ENCODE measurements at places on chromosomes 4 and X.

- no peak for DNase-seq
Observed at GRCh38 chr4:81135501-81135900, 79.5 kb downstream of the PRKG2 start.

GRCh38 chrX:149207518-149207917 is 297.6 kb downstream of the IDS start:
- DNase-seq, result no peak

DNA sequence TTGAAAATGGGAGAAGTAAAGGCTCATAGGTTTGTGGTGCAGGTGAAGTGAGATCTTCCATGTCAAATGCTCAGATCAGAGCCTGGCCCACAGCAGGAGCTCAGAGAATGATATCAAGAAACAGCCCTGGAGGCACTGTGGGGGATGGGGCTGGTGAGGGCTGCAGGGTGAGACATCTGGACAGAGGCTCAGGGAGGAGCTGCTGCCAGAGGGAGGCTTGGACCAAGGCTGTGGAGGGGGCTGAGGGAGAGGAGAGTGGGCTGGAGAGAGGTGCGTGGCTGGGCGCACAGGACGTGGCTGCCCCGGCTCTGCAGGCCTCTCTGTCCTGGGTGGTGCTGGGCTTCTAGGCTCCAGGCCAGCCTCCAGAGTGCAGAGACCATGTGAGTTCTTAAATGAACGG is 5.6 kb downstream of the SORCS2 start:
- no peak for DNase-seq

GRCh38 chr4:112270640-112271421 is 14.9 kb downstream of the TIFA start:
- no peak for DNase-seq

- DNase-seq, result no peak
Observed at GRCh38 chr4:12612876-12613275, 871.3 kb downstream of the RAB28 start.
